ENCODE measurements at places on chromosomes 7 and 10.

GRCh38 chr7:27112955-27113949, 10.8 kb upstream of the HOXA2 start:
- peak; percentile 91 for DNase-seq

GRCh38 chr7:17942231-17942630, 1.9 kb upstream of the SNX13 start:
- DNase-seq, result no peak

GRCh38 chr10:97168645-97169044, 17.1 kb downstream of the SLIT1 start:
- DNase-seq, result no peak

GRCh38 chr10:130767116-130767730, 544.3 kb downstream of the TCERG1L start:
- no peak for DNase-seq
